ENCODE measurements at places on chromosomes 4 and X. TPM values are rescaled to one million over a fixed set of nuclear protein-coding genes. Genes with fewer than 3 reads are reported as not detected.
A peak's percentile ranks its signal among the peaks of the same experiment; 100 is the strongest.

Gene SRPX2
- 0.03 TPM for total RNA-seq

Gene HADH
- 59.1 TPM for total RNA-seq

Gene TIGD4
- total RNA-seq: 1.5 TPM

Gene STPG2
- total RNA-seq: 0.81 TPM

Gene GYPE
- total RNA-seq: not detected

Gene SPANXN3
- not detected for total RNA-seq

Gene GRIA3
- total RNA-seq: 2.8 TPM

Gene PROM1
- 4.9 TPM for total RNA-seq

Gene IL1RAPL1
- total RNA-seq: 4.1 TPM

Gene AWAT2
- total RNA-seq: not detected

GRCh38 chr4:18935659-18936345 lies 914.2 kb upstream of the LCORL start:
- peak; percentile 6 for DNase-seq

GRCh38 chr4:92215476-92215875 lies 88.3 kb upstream of the GRID2 start:
- DNase-seq: no peak

DNA sequence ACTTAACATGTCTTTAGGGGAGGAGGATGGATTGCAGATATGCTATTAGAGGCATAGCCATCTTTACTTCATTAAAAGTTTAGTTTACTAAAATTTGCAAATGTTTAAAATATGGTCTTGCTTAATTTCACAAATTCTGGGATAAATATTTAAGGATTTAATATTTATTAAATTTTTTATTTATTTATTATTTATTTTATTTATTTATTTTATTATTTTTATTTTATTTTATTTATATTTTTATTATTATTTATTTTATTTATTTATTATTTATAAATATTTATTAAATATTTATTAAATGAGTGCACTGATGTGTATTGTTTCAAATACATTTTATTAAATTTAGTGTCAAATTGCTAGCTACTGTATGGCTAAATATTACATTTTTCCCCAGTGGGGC lies 46.0 kb downstream of the FAT4 start:
- no peak for DNase-seq

GRCh38 chr4:102169345-102169744 lies 175.9 kb downstream of the SLC39A8 start:
- peak; percentile 65 for DNase-seq

- DNase-seq: no peak
Measured at GRCh38 chr4:146814750-146815149, 130.9 kb downstream of the TTC29 start.

DNA sequence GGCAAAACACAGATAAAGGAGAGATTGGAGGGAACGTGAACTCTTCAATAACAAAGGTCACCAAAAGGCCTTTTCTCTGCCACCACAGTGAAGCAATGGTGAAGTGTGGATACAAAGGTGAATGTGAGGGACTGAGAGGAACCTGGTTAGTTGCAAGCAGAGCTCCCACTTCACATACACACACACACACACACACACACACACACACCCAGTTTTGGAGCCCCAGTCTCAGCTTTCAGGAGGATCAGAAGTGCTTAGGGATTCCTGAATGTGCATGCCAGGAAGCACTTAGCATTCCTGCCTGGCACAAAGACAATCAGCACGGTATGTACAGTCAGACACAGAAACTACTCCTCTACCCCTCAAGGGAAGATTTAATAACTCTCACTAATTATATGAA lies 71.5 kb downstream of the ARHGEF9 start:
- DNase-seq: peak; percentile 68

- no peak for DNase-seq
Measured at GRCh38 chrX:54715621-54716020, 82.4 kb downstream of the ITIH6 start.

DNA sequence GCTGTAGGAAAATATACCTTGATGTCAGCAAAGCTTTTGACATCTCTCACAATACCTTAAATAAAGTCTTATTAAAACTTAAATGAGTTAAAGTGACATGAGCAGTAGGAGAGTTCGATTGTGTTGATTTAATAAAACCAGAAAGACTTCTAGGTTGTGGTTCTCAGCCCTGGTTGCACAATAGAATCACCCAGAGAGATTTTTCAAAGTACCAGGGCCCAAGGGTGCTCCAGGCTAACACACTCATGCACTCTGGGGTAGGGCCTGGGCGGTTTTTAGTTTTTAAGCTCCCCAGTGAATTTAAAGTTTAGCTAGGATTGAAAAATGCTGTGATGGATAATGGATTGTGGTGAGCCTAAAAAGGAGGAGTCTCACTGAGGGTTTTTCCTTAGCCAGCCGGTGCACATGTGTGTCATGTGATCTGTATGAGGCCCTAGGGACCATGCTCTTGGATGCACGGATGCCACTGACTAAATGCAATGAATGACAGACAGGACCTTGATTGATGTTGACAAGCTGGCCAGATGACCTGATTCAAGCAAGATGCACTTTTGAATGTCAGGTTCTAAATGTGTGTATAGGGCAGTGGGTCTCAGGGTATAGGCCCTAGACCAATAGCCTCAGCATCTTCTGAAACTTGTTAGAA lies 185.0 kb downstream of the PTTG2 start:
- DNase-seq: no peak

DNA sequence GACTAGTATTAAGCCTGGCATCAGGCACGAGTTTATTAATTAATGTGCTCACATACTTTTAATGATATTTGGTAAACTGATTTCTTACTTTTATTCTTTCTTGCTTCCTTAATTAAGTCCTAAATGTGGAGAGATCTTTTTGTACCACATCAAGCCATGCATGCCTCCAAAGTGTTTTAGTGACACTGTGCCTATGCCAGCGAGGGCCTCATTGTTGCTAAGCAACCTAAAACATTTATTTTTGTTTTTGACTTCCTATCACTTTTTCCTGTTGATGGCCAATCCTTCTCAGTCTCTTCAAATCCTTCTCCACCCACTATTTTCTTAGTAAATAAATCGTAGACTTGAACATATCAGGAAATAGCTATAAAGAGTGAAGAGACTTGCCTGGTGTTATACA lies 5.5 kb upstream of the NSUN7 start:
- no peak for DNase-seq

- peak; percentile 0 for DNase-seq
Measured at GRCh38 chrX:145190801-145191389, 56.4 kb upstream of the SPANXN1 start.

DNA sequence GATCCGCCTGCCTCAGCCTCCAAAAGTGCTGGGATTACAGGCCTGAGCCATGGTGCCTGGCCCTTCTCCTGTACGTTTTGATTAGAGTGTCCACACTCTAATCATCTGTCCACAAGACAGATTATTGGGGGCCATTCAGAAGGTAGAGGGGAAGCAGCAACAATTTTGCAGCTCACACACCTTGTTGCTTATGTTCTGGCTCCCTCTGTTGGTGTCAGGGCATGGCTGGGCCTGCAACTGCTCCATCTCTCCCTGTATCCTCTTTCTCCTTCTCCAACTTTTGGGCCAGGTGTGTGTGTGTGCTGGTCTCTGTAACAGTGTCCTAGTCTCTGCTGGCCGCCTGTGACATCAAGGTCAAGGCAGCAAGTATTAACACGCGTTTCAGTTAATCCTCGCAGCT lies 125.5 kb upstream of the MBNL3 start:
- no peak for DNase-seq

- no peak for DNase-seq
Measured at GRCh38 chr4:676871-677235, 2.5 kb downstream of the MYL5 start.

DNA sequence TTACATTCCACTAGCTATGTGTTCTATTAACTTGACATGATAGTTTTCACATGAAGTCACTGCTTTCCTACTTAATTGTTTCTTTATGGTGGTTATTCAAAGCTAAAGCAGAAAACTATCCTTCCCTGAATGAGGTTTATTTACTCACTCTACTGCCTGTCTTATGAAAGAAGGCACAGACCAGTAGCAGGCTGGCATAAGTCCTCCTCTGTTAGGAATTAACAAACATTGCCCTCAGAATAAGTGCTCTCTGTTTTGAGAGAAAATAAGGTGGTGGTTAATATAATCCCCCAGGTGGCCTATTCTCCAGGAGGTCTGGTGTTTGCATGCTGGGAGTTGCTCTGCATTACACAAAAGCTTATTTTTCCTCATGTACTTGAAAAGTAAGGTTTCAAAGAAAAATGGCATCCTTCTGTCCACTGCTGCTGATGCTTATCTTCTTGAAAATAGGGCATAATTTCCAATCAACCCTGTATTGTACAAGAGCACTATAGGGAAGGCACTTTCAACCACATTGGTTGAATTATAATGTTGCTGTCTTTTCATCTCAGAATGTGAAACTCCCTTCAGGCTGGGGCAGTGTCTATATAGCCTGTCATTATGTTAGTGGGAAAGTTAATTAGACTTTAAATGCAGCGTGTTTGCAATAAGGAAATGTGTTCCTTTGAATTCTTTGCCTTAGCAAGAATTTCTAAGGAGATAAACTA lies 119.7 kb upstream of the TBC1D9 start:
- no peak for DNase-seq

DNA sequence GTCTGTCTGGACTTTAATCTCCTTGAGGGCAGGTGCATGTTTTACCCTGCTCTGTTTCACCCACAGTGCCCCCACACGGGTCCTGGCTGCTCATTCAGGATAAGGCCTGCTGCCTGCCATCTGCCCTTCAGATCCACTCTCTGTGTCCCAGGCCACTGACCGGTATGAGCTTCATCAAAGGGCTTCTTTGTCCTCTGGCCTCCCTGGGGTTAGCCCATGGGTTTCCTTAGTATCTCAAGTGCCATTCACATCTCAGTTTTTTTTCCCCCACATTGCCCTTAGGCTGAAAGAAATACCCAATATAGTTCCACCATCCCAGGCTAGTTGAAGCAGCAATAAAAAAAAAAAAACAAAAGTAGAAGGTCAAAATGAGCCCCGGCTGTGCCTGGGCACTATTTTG lies 9.3 kb downstream of the CD99L2 start:
- no peak for DNase-seq

GRCh38 chr4:149891426-149891825 lies 75.8 kb upstream of the IQCM start:
- no peak for DNase-seq

DNA sequence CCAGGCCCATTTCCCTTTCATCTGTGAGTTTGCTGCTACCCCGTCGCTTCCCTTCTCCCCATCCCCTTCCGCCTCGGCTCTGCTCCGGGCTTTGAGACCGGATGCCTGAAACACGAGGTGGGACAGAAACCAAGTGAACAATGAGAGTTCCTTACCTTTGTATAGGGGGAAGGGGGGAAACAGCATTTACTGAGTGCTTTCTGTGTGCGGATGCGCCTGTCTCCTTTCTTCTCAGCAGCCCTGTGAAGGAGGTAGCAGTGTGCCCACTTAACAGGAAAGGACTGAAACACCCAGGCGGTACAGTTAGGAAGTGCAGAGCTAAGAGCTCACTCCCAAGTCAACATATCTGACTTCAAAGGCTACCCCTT lies 43.2 kb upstream of the TMSB15B start:
- DNase-seq: peak; percentile 51

- no peak for DNase-seq
Measured at GRCh38 chrX:19532709-19533108, 17.4 kb upstream of the MAP3K15 start.

DNA sequence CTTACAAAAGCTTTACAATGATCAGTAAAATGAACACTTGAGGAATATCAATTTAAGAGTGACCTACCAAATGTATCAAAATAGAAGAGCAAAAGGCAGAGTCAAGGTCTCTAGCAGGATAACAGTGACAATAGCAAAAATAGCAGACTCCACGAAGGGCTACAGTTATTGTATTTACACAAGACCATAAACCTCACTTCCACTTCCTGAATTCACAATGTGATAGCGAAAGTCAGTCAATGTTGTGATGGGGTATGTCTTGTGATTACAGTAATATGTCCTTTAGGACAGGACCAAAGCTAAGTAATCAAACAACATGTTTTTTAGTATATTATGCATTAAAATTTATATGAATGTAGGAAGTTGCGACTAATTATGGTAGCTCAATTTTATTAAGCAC lies 139.6 kb downstream of the IQCM start:
- DNase-seq: no peak

DNA sequence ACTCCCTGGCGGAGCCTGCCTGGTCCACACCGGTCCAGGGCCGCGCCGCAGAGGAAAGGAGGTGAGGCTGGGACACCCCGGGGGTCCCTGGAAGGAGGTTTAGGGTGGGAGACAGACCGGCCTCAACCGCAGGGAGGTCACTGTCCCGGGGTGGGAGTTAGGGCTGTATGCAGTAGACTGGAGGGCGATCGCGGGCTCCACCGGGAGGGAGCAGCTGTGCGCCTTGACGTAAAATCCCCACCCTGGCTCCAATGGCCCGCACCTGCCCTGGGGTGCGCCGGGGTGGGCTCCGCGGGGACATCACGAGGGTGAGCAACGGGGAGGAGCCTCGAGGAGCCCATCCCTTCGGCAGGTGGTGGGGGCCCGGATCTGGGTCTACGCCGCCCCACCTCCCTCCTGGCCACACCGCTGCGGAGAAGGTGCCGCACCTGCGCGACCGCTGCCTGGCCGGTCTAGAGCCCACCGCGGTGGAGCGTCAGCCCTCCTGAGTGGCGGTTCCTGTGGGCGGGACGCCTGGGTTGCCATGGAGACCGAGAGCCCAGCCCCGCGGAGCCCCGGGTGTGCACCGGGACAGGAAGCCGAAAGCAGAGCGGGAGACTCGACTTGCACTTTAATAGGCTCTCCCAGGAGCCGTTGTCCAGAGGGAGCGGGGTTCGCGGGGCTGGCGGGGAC lies 105.1 kb downstream of the ADRA2C start:
- DNase-seq: peak; percentile 75
